Suprapubic skin (tissue), 4 donors: ENCODE measurements at places on chromosomes 4 and X. TPM values are rescaled to one million over a fixed set of nuclear protein-coding genes. Genes with fewer than 3 reads are reported as not detected.

DNA sequence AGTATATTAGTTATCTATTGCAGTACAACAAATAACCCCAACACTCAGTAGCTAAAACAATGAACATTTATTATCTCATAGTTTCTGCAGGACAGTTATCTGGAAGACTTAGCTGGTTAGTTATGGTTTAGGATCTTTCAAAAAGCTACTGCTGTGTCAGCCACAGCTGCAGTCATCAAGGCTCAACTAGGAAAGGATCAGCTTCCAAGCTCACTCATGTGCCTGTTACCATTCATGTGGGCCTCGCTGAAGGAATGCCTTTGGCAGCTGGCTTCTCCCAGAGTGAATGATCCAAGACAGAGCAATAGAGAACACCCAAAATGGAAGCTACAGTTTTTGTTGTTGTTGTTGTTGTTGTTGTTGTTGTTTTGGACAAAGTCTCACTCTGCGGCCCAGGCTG, 13.5 kb upstream of the PRSS48 start:
- H3K27me3 ChIP-seq: no peaks in the 10 kb centered on the region
- no peak for DNase-seq
- H3K36me3 ChIP-seq: no peaks in the 10 kb centered on the region
- H3K4me1 ChIP-seq: peaks cover 5% of the 10 kb centered on the region

- H3K27ac ChIP-seq: peak within 1 kb of the TSS; percentile 45
- H3K4me1 ChIP-seq: peaks cover 17% of the 10 kb centered on the region
- H3K36me3 ChIP-seq: no peaks in the 10 kb centered on the region
- no peaks in the 10 kb centered on the region for H3K27me3 ChIP-seq
- peak within 1 kb of the TSS; percentile 55 for H3K4me3 ChIP-seq
- DNase-seq: peak; percentile 85
Observed at GRCh38 chr4:118888666-118889311, at the start of gene SYNPO2. SYNPO2 (plus strand) TSS chr4:118888854; CDS start chr4:118889037, 183 bp downstream.

DNA sequence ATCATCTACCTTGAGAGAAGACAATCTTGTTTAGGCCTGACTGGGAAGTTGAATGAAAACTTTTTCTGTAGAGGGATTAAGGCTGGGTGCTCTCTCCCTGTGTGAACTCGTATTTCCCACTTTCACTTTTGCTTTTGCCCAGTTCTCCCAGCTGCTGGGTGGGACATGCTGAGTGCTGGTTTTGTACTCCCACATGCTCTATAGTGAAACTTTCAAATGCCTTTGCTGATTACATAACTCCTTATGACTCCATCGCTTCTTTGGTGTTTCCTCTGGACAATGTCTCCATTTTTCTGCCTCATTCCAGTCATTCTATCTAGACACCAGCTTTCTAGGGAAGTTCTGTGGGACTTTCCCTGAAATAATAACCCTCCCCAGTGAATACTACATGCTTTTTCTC, 100.5 kb downstream of the CLNK start:
- H3K27ac ChIP-seq: no peak overlapping the region
- no peaks in the 10 kb centered on the region for H3K27me3 ChIP-seq
- H3K4me1 ChIP-seq: peaks cover 6% of the 10 kb centered on the region

GRCh38 chr4:123312116-123312515, 84.5 kb upstream of the SPRY1 start:
- no peak overlapping the region for H3K4me3 ChIP-seq
- no peak for DNase-seq
- no peaks in the 10 kb centered on the region for H3K4me1 ChIP-seq

GRCh38 chrX:68146054-68146453, 287.2 kb downstream of the OPHN1 start:
- no peak overlapping the region for H3K4me3 ChIP-seq
- H3K36me3 ChIP-seq: no peaks in the 10 kb centered on the region
- no peak overlapping the region for H3K27ac ChIP-seq

The TEX11 gene
- total RNA-seq: not detected

The BST1 gene
- 8.4 TPM for total RNA-seq
